ENCODE measurements at places on chromosomes 4 and X.

DNA sequence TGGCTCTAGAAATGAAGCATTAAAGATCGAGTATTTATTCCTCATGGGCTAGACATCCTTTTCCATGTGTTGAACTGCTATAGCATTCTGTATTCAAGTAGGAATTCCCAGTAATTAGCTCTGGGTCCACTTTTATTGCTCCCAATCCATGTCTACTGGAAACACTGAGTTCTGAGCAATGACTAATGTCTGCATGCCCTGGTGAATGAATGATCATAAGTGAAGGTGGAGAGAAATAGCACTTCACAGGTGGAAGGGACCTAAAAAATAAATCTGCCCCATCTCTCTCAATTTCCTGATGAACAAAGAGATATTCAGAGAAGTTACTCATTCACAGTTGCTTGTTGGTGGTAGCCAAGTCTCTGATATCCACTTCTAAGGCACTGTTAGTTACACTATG lies 34.6 kb upstream of the CXCL8 start:
- no peak for DNase-seq

DNA sequence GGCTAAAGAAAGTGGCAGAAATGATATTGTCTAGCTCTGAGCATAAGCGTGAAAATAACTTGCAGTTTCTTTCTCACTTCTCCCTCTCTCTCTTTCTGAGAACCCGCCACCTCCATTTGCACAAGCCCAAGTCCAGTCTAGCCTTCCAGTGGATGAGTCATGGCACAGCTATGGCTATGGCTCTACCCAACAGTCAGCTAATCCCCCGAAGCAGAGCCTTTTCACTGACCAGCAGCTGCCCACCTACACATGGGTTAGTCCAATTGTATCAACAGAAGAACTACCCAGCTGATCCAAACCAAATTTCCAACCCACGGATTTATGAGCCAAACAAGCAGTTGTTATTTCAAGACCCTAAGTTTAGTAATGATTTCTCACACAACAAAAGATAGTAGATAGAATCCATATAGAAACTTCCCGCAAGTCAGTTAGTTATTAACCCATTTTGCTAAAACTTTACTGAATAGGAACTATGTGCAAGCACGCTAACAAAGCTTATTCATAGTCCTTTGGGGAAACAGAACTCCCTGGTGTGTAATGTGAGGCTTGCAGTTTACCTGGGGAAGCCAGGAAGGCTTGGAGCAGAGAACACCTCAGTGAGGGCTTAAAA lies 282.3 kb downstream of the INPP4B start:
- DNase-seq: no peak

DNA sequence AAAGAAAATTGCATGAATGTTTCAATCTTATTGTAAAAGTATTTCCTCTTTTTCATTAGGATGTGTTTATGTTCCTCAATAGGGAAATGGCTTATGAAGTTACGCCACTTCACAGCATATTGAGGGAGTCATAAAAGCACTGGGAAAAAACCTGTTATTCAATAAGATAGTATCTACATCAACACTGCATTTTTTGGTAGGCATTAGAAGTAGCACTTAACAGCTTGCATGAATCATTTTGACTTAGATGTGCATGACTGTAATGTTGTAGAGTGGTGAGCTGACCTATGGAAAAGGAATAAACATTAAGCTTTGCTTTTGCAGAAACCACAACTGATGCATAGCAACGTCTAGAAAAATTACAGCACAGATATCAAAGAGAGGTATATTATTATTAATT lies 111.2 kb upstream of the GRXCR1 start:
- DNase-seq: no peak

- no peak for DNase-seq
Observed at GRCh38 chr4:110704748-110705439, 82.0 kb upstream of the PITX2 start.

- no peak for DNase-seq
Observed at GRCh38 chr4:4521136-4521535, 20.7 kb downstream of the STX18 start.

Measured in NCI-H2227 treated with DMSO at 0.1 percent for 48 hours (cell line).